Inflammatory macrophage (primary cell): ENCODE measurements at places on chromosomes 6 and 20.

DNA sequence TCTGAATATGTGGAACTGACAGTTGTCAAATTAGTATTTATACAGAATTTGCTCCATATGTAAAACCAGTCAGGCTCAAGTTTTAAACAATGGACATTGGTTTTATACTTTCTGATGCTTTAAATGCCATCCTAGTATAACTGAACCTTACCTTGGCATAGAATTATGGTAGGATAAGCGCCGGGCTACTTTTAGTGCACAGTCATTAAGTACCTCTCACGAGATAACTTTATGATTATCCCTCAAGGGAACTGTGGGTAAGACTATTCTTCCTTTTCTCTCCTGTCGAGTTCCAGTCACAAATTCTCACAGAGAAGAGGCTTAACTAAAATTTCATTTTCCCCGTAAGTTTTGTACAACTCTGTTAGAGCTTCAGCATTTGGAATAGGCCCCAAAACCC, 110.6 kb upstream of the PTPRK start:
- DNase-seq = no peak

DNA sequence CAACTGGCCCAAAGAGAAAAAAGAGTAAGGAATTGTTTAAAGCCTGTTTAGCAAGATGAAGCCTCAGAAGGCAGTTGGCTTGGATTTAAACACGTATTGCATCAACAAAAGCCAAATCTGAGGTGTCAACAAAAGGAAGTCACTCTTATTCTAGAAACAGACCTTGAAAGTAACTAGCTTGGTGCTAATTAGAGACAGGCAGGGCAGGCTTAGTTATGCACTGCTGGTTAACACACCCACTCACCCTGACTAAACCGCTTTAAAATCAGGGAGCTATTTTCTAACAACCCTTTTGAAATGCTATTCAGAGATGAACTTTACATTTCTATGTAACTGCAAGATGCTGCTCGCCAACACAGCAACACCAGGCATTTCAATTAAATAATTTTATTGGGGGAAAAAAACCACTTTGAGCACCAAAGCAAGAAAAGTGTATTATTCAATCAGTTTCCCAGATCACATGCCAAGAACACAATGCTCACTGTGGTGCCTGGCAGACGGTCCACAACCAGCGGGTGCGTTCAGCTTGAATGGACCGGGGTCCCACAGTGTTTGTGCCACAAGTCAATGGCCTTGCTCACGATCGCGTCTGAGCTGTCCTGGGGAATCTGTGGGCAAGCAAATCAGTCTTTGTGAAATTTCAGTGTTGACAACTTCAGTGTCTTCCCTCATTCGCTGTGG, 23.6 kb downstream of the TBC1D7 start:
- DNase-seq = peak; percentile 30

GRCh38 chr6:157194110-157194509, 129.2 kb downstream of the TMEM242 start:
- DNase-seq = no peak

GRCh38 chr20:16488086-16488485, 85.2 kb downstream of the KIF16B start:
- DNase-seq = no peak

GRCh38 chr20:33791959-33792597, 19.1 kb upstream of the CHMP4B start:
- DNase-seq = peak; percentile 26

GRCh38 chr6:37903351-37904340, 84.1 kb downstream of the ZFAND3 start:
- peak; percentile 4 for DNase-seq

DNA sequence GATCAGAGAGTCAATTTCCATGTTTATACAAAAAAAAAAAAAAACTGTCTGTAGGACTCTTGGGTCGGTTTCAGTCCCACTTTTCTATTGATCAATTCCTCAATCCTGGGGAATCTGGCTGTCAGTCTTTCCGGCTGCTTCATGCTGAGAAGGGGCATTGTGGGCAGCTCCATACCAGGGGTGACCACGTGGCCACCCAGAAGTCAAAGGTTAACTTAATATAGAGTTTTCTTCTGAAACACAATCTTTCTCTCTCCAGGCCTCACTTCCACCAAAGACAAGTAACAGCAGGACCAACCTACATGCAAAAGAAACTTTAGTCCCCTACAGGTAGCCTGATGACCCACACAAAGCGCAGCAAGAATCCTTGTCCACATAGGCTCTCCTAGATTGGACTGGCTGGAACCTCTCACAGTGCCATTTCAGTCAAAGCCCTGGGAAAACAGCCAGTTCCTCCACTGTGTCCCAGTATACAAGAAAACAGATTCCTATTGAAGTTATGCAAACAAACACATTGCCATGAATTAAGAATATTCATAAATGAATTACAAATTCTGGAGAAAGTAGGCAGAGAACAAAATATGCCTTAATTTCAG, 18.5 kb upstream of the SERPINB9 start:
- DNase-seq = no peak

- no peak for DNase-seq
These were observed 166.5 kb upstream of the JARID2 start for GRCh38 chr6:15079288-15079817.

GRCh38 chr6:26604026-26604425, 7.3 kb downstream of the ABT1 start:
- peak; percentile 12 for DNase-seq

- DNase-seq = no peak
These were observed 1030.6 kb downstream of the KIF16B start for GRCh38 chr20:15542655-15543054.

DNA sequence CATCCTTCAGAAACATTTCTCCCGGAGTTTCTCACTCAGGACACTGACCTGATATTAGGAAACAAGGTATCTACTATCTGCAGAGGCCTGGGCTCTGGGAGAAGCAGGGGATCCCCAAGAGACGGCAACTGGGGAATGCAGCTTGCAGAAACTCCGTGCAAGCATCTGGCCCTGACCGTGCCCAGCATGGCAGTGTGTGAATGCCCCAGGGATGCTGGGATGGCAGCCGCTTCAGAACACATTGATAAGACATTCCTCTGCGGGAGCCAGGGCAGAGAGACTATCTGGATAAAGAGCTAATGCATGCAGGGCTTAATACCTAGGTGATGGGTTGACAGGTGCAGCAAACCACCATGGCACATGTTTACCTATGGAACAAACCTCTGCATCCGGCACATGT, 55.4 kb downstream of the NFATC2 start:
- no peak for DNase-seq

DNA sequence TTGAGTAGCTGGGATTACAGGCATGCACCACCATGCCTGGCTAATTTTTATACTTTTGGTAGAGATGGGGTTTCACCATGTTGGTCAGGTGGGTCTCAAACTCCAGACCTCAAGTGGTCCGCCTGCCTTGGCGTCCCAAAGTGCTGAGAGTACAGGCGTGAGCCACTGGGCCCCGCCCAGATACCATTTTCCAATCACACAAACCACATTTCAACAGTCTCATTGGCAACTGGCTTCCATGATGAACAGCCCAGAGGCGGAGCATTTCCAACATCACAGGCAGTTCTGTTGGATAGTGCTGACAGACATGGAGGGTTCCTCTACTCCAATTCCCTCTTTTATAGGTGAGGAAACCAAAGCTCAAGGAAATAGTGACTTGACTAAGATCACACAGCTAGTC, 43.9 kb upstream of the PLCB4 start:
- DNase-seq = no peak

DNA sequence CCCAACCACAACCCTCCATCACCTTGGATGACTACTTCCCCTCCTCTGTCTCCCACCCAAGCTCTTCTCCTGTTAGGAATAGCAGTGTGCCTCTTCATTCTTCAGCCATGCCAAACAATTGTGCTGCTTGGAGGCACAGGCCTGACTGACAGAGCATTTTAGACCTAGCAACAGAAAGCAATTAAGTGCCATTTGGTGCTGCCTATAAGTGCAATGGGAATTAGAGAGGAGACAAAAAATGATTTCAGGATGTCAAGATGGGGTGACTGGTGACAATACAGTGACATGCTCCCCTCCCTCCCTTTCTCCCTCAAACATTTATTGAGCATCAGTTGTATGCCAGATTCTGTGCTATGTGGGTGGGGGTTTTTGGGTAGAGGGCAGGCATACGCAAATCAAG, 322.6 kb upstream of the MOCS1 start:
- DNase-seq = no peak

DNA sequence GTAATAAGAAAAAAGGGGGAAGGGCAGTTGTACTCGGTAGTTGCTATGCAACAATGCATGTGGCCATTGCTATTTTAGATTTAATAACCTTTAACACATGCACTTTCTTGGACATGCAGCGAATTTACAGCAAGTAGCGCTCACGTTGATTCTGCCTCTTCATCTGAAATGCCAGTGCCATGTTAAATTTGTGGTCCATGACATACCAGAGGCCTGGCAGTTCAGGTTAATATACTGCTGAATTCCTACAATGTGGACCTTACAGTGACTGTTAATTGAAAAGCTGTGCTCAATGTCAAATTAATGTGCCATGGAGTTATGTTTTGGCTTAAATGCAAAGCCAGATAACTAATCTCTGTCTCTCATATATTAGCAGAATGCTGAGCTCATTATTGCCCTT, 699.7 kb downstream of the DOK5 start:
- DNase-seq = no peak

DNA sequence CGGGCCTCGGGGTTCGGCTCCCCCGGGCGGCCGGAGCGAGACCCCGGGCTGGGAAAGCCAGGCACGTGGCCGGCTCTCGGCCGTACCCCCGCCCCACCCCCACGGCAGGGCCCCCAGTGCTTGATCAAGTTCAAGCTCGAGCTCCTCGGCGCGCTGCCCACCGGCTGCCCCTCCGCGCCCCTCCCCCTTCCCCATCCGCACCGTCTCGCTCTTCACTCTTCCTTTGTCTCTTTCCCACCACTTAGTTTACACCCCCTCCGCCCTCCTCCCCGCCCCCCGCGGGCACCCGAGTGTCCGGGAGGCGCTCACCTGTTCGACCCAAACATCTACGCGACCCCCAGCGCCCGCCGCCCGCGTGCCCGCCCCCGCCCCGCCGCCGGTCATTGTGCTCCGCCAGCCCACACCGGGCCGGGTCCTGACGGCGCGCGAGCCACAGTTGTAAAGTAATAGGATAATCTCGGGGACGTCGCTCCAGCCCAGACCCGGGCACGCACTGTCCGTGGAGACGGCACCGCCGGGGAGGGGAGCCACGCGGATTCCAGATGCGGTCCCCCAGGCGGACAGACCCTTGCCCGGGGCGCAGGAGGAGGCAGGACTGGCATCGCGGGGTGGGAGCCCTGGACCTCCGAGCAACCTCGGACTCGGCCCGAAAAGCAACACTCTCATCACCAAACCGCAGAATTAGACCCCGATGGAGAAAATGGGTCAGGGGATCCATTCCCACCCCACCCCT, 100.7 kb downstream of the NOL4L start:
- DNase-seq = no peak

DNA sequence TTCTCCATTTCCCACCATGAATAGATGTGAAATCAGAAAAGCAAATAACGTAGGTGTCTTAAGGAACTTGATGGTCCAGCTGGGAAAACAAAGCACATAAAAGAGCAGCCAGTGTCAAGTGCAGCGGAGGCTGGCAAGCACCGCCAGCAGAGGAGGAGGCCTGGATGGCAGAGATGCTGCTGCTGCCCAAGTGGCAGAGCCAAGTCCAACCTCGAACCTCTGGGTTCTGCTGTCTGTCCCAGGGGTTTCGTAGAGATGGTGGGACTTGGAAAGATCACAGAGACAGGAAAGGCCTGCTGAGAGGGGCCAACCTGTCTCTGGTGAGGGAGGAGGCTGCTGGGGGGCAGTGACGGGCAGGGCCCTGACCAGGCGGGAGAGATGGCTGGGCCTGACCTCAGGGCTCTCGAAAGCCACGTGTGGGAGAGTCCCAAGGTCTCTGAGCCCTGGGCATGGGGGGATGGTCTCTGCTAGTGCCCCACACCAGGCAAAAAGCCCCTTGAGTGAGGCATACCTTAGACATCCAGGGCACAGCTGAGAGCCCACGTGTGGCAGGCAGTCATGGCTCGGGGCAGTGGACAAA, 77.3 kb downstream of the TCP11 start:
- DNase-seq = no peak

DNA sequence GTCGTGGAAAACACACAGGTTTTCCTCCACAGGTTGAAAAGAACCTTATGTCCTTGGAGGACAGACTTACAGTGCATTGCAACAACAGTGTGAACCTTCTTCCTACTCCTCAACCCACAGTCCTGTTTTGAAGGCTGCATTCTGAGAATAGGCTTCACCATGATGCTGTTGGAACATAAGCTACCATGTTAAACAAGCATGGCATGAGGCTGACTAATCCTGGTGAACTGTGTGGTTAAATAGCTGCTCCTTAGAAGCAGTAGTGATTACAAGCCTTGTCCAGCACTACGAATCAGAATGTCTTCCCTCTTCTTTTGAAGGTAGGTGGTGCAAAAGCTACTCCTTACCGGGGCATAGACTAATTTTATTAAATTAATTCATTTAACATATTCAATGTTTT, 368.5 kb upstream of the EPHA7 start:
- no peak for DNase-seq

DNA sequence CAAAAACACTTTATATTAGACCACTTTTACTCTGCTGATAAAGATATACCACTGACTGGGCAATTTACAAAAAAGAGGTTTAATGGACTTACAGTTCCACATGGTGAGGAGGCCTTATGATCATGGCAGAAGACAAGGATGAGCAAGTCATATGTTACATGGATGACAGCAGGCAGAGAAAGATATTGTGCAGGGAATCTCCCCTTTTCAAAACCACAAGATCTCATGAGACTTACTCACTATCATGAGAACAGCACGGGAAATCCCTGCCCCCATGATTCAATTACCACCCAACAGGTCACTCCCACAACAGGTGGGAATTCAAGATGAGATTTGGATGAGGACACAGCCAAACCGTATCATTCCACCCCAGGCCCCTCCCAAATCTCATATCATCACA, 1383.8 kb upstream of the MAP3K7 start:
- DNase-seq = no peak

DNA sequence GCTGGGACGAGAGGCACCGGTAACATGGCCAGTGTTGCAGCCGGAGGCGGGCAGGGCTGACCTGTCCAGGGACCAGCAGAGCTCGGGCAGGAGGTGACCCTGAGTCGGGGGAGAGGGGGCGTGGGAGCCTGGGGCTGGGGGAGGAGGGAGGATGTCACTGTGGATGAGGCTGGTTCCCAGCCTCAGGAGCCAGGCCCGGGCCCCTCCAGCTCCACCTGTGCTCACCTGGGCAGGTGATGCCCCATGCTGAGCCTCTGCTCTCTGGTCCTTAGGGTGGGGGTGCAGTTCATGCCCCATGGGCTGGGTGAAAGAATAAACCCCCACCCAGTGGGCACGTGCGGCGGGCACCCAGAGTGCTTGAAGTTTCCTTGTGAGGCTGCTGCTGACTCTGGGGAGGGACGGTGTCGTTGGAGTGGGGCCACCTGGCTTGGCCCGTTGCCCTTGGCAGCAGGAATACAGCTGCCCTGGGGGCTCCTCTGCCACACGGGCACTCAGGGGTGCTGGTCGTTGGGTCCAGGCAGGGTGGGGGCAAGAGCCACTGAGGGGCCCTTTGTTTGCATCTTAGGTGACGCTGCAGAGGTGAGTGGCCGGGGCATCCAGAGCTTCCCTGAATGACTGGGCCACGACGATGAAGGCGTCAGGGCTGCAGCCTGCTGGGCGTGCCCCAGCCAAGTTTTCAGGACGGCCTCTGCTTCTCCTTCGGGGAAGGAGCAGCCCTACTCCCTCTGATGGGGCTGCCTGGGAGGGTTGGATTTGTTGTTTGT, 24.7 kb upstream of the BHLHE23 start:
- no peak for DNase-seq

GRCh38 chr20:44732327-44732726, 13.3 kb upstream of the KCNK15 start:
- DNase-seq = no peak
